ENCODE measurements at places on chromosomes 3 and 15. TPM values are rescaled to one million over a fixed set of nuclear protein-coding genes. Genes with fewer than 3 reads are reported as not detected.

- no peak for DNase-seq
Measured at GRCh38 chr3:66483409-66483906, 17.4 kb downstream of the LRIG1 start.

GRCh38 chr15:77538027-77538451 is 94.7 kb downstream of the LINGO1 start:
- no peak for DNase-seq

DNA sequence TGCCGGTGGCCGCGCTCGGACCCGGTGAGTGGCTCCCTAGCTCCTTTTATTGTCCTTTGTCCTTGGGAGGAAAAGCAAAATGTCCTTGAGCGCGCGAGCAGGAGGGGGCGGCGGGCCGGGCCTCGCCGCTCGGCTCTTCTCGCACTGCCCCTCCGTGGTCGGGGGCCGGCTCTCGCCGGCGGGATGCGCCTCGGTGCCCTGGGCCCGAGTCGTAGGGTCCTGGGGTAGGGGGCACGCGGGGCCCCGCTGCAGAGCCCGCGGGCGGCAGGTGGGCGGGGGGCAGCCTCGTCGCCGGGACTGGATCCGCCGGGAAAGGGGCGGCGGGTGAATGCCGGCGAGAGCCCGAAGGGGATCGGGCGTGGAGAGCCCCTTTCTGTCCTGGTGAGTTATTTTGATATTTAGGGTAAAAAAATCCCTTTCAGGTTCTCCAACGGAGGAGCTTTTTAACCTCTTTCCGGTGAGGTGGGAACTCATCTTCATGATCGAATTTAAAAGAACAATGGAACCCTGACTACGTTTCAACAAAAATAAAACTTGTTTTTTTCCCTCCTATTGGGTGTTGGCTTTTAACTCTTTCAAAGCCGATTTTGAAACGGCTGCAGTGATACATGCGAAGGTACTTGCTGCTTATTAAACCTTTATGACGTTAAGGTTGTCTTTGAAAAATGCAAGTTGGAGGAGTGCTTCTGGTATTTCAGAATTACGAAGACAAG is 16.8 kb upstream of the CHD2 start:
- DNase-seq: no peak

- DNase-seq: no peak
Measured at GRCh38 chr15:92288755-92289154, 104.9 kb upstream of the ST8SIA2 start.

DNA sequence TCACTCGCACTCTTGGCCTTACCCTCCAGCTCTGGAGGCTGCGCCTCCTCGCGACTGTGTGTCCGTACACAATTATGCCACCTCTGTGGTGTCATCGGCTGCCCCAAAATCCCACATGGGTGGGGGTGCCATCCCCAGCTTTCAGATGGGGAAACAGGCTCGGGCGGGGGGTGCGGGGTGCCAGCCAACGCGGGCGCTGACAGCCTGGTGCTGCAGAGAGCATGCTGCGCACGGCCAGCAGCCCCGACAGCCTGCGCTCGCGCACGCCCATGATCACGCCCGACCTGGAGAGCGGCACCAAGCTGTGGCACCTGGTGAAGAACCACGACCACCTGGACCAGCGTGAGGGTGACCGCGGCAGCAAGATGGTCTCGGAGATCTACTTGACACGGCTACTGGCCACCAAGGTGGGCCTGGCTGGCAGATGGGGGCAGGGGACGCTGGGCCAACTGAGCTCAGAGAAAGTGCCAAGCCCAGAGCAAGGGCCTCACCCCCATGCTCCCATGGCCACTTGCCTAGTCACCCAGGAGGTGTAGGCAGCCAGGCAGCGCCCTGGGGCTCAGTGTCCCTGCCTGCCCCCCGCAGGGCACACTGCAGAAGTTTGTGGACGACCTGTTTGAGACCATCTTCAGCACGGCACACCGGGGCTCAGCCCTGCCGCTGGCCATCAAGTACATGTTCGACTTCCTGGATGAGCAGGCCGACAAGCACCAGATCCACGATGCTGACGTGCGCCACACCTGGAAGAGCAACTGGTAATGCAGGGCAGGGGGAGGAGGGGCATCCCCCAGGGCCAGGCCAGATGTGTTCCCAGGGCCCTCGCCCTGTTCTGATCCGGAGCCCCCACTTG is 47.0 kb downstream of the PLXNA1 start:
- no peak for DNase-seq

DNA sequence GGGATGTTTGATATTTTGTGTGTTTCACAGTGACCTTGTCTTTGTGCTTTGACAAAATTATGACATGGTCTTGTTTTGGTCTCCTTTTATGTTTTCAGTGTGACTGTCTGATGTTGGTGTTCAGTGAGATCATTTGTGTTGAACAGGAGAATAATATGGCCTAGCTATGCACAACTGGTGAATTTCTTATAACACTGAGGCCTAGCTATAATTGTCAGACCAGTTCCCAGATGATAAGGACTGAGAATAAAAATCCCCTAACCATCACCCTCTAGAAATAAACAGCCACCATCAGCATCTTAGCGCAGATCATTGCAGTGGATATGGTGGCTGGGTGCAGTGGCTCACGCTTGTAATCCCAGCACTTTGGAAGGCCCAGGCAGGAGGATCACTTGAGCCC is 66.8 kb upstream of the LIMD1 start:
- DNase-seq: no peak

GRCh38 chr3:132555306-132556035 is 41.6 kb upstream of the ACKR4 start:
- DNase-seq: no peak

- DNase-seq: no peak
Measured at GRCh38 chr15:73593304-73594074, 39.7 kb downstream of the NPTN start.

- DNase-seq: no peak
Measured at GRCh38 chr3:115831864-115832263, 208.6 kb downstream of the GAP43 start.

- no peak for DNase-seq
Measured at GRCh38 chr15:71013446-71013845, 101.8 kb upstream of the THSD4 start.

DNA sequence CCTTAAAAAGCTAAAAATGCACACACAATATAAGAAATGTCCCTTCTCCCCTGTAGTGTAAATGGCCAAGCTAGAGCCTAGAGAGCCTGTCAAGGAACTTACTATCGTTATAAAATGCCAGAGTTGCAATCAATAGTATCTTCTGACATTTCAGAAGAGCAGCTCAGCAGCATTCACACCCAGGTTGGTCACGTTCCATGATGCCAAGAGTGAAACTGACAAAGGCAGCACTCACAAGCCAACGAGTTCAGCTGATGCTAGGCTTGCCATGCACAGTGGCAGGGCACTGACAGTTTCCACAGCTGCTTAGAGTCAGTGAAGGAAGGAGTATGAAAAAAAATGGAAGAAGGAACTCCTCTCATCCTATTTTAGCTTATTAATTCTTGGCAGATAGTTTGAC is 331.4 kb upstream of the CCDC54 start:
- no peak for DNase-seq

TGM4 gene
- 0.11 TPM for polyA plus RNA-seq

TLR9 gene
- polyA plus RNA-seq: 0.23 TPM

AP3B2 gene
- polyA plus RNA-seq: 5.1 TPM

CRYBG3 gene
- polyA plus RNA-seq: 19.1 TPM

ROBO2 gene
- polyA plus RNA-seq: 78.4 TPM

EDEM1 gene
- 18.6 TPM for polyA plus RNA-seq

C3orf22 gene
- 0.06 TPM for polyA plus RNA-seq

Data from right renal pelvis (tissue), 4 donors.